ENCODE measurements at places on chromosomes 7 and 10. TPM values are rescaled to one million over a fixed set of nuclear protein-coding genes. Genes with fewer than 3 reads are reported as not detected.

DNA sequence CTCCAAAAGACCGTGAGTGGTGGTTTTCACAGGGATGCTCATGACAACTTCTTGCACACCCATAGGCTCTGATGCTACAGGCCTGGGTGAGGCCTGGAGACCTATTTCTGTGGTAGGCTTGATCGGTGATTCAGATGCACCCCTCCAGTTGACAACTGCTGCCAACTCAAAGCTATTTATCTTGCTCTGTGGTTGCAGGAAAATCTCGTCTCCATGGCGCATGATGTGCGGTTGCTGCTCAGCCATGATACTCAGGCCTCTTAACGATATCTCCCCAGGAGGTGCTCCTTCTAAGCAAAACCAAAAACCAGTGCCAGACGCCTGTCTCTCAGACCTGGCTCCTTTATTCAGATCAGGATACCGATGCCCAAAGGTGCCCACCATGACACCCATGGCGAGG, 31.4 kb downstream of the C10orf90 start:
- ATAC-seq, result no peak

DNA sequence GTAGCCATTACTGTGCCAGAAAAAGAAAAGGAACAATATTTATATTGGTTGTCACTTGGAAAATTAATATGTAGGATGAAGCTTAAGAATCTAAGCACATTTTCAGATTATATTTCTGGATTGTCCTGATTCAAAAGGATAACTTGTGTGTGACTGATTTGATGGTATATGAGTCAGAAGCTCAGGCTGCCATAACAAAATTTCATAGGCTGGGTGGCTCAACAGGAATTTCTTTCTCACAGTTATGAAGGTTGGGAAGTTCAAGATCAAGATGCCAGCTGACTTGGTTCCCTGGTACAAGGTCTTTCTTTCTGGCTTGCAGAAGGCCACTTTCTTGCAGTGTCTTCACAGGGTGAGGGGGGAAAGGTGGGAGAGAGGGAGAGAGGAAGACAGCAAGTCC, 108.5 kb downstream of the ST7 start:
- ATAC-seq, result no peak

- ATAC-seq, result no peak
Observed at GRCh38 chr7:99014113-99014985, 129.6 kb downstream of the SMURF1 start.

DNA sequence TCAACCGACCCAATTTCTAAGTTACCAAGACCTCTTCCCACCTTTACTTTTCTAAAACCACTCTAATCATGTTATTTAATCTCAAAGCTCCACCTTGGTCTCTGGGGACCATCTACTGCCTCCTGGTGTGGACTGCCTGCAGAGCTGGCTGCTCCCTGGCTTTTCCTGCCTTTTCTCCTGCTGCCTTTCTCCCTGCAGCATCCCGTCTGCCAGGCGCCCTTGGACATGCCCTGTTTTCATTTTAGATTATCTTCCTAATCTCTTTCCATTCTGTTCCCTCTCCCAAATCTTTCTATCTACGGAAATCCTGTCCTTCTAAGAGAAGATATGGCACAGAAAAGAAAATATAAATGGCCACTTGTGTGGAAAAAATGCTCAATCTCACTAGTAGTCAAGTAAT, 23.1 kb downstream of the TCAF1 start:
- no peak for ATAC-seq

DNA sequence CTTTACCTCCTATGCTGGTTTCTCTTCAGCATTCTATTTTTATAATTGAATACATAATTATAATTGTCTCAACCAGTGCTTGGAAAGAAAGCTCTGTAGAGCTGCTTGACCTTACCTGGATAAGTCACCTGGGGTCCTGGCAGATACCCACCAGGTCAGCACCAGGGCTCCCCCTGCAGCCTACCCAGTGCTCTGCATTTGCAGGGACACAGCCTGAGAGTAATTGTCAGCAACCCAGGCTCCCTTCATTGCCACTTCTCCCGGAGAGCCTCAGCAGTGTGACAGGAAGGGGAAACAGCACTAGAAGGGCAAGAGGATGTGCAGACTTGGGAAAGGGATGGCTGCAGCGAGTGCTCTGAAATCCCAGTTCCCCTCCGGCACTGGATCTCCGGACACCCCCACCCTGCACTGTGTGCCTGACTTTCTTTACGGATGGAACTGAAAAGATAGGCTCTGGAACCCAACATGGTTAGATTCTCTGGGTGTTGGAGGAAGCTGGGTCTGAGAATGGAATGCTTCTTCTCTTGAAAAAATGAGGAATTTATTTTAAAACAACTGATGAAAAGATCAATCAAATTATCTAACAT, 11.4 kb upstream of the PAX4 start:
- no peak for ATAC-seq

- peak; percentile 29 for ATAC-seq
Observed at GRCh38 chr10:93601146-93601773, at the start of gene RBP4. Gene RBP4, minus strand, starts transcription at chr10:93601235. Its CDS starts 207 bp downstream, at chr10:93601028.

The SMO gene
- 12.0 TPM for total RNA-seq

- ATAC-seq, result no peak
Observed at GRCh38 chr10:98586096-98586495, 139.4 kb upstream of the HPS1 start.

- ATAC-seq, result peak; percentile 24
Observed at GRCh38 chr10:86041116-86041515, 325.5 kb downstream of the GRID1 start.

Data from gastroesophageal sphincter (tissue), 4 donors.